ENCODE measurements at places on chromosomes 16 and 17. TPM values are rescaled to one million over a fixed set of nuclear protein-coding genes. Genes with fewer than 3 reads are reported as not detected.

OR2C1 gene
- total RNA-seq, result 0.21 TPM

GJC1 gene
- total RNA-seq, result 64.0 TPM

KCNJ2 gene
- total RNA-seq, result 8.0 TPM

UNK gene
- total RNA-seq, result 20.4 TPM

SLX1B gene
- total RNA-seq, result 20.3 TPM

CCDC57 gene
- 14.8 TPM for total RNA-seq

IL21R gene
- total RNA-seq, result 1.1 TPM

ELMO3 gene
- total RNA-seq, result 0.78 TPM

CDH5 gene
- 41.0 TPM for total RNA-seq

GRCh38 chr17:6940186-6940649 lies 55.6 kb upstream of the ALOX12 start:
- no peak for DNase-seq

DNA sequence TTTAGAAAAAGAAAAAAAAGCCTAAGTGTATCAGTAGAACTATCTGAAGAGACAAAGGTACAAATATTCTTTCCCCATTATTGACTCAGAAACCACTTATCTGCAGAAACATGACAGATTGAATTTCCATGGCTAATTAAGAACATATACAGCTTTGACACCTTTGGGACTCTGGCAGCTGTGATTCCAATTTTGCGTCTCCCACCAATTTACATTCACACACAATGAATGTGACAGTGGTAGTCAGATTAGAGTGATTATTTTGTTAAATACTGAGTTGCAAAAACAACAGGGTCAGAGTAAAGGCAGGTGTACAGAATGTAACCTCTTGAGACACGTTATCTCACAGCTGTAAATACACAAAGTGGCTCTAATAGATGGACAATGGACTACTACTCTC lies 5.3 kb upstream of the PPM1D start:
- no peak for DNase-seq

DNA sequence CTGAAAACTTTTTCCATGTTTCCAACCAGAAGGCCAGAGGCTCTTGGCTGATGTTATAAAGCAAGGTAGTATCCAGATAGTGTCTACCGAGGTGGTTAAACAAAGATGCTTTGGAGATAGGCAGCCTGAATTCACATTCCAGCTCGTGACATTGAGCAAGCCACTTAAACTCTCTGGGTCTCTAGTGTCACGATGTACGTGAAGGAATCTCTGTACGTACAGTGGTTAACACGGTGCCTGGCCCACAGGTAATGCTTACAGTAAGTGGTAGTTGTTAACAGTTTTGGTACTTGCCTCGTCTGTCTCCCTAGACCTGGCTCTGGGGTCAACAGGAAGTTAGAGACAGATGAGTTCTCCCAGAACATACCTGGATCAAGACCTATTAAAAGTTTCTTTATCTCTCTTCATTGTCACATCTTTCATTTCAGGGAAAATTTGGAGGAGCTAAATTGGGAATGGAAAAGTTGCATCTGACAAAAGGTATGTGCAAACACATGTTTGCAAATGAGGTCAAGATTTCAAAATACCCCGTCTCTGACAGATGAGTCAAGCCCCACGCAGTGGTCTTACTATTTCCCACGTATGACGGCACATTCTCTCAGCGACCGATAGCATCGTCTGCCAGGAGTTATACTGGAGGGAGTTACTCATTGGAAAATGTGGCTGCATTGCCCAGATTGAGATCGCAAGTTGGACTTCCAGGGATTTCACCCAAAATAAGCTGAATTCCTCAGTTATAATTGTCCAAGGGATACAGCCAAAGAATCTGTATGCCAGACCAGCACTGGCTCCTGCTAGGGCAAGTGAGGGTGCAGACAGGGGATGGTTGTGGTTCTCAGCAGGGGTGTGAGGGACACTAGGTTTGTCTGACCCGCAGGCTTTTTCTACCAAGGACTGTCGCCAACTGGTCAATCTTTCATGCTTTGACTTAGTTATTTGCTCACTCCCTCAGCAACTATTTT lies 18.9 kb upstream of the MYH10 start:
- DNase-seq, result peak; percentile 59

GRCh38 chr16:8714174-8714573 lies 39.8 kb downstream of the ABAT start:
- no peak for DNase-seq

DNA sequence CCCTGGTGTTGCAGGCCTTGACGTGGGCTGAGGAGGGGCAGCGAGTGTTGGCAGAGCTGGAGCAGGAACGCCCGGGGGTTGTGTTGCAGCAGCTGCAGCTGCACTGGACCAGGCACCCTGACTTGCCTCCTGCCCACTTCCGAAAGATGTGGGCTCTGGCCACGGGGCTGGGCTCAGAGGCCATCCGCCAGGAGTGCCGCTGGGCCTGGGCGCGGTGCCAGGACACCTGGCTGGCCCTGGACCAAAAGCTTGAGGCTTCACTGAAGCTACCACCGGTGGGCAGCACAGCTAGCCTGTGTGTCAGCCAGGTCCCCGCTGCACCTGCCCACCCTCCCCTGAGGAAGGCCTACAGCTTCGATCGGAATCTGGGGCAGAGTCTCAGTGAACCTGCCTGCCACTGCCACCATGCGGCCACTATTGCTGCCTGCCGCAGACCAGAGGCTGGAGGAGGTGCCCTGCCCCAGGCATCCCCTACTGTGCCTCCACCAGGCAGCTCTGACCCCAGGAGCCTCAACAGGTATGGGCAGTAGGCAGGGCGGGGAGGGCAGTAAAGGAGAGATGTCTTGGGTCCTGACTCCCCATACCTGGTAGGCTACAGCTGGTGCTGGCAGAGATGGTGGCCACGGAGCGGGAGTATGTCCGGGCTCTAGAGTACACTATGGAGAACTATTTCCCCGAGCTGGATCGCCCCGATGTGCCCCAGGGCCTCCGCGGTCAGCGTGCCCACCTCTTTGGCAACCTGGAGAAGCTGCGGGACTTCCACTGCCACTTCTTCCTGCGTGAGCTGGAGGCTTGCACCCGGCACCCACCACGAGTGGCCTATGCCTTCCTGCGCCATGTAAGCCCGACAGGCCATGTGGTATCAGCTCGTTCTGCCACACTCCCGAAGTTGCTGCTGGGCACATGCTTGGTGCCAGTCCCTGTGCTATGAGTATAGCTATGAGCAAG lies 5.6 kb downstream of the PLEKHG4 start:
- DNase-seq, result no peak

DNA sequence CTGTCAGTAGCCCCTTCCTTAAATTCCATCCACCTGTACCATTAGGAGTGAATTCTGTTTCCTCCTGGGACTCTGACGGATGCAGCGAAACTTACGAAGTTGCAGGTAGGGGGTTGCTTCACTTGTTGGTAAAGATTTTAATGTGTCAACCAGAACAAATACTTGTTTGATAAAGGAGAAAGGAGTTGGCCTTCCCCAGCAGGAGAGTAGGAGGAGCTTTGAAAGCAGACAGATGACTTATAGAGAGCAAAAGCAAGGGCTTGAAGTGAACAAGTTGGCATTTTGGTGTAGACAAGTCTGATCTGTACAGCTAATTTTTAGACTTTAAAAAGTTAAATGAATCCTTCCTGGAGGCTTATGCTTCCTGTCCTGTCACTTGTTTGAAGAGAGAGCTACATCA lies 38.1 kb upstream of the PMFBP1 start:
- DNase-seq, result no peak

DNA sequence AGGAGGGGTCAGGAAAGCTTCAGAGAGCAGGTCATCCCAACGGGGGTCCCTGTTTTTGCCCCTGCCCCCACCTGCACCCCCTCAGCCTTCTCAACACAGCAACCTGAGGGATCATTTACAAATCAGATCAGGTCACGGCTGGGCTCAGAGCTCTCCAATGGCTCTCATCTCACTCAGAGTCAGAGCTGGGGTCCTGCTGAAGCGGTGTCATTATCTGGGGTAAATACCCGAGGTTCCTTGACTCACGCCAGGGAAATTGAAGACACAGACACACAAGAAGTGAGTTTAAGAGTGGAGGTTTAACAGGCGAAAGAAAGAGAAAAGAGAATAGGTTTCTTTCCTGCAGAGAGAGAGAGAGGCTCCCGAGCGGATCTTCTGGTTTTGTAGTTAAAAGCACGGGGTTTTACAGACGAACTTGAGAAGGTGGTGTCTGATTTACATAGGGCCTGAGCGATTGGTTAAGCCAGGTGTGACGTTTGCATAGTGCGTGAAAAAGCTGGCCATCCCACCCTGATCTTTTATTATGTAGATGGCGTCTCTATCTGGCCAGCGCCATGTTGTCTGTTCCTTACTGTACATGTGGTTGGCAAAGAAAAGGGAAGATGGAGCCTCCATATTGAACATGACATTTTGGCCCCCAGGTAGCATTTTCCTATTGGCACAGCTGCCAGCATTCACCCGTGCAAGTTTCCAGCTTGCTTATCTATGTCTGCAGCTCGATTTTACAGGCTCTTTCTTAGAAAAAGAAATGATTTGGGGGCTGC lies 51.4 kb downstream of the WSB1 start:
- no peak for DNase-seq

GRCh38 chr17:39929646-39930407 lies 2.3 kb downstream of the LRRC3C start:
- no peak for DNase-seq

DNA sequence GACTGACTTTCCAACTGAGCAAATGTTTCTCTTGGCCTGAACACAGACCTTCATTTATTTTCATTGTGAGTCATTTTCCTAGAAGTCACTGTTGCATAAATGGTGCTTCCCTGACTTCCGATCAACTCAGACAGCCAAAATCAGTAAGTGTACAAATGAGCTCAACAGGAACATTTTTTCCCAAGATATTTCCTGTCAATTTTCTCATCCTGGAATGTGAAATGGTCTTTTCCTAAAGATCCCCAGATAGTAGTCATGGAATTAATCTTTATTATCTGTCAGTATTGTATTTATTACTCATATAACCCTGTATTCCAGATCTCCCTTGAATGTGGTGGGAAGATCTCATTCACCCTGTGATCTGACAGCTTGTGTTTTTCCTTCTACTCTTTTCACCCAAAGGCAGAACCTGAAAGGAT lies 360.3 kb upstream of the KIF2B start:
- no peak for DNase-seq

- no peak for DNase-seq
Observed at GRCh38 chr16:86651823-86652222, 73.5 kb downstream of the FOXL1 start.

DNA sequence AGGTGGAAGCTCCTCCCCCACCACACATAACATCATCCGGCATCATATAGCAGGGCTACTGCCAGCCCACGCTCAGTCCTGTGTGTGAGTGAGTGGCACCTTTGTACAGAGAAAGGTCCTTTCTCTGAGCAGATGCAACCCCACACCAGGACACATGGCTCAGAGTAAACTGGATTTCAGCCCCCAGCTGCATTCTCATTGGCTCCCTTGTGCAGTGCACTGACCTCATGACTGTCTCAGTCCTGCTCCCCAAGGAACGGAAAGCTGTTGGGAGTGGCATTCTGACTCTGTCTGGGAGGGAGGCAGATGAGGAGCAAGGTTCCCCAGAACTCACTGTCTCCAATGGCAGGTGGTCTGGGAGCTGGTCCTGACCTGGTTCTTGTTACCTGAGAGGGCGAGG lies 244.1 kb downstream of the PHKB start:
- no peak for DNase-seq

GRCh38 chr16:11138022-11138768 lies 117.8 kb downstream of the SOCS1 start:
- DNase-seq, result no peak

GRCh38 chr17:41492771-41493170 lies 3.1 kb upstream of the KRT36 start:
- peak; percentile 30 for DNase-seq
